ENCODE measurements at places on chromosomes 7 and 10.

GRCh38 chr10:117622471-117623184 lies 80.1 kb downstream of the EMX2 start:
- no peak for DNase-seq

- no peak for DNase-seq
Observed at GRCh38 chr7:70704831-70705346, 427.1 kb upstream of the GALNT17 start.

DNA sequence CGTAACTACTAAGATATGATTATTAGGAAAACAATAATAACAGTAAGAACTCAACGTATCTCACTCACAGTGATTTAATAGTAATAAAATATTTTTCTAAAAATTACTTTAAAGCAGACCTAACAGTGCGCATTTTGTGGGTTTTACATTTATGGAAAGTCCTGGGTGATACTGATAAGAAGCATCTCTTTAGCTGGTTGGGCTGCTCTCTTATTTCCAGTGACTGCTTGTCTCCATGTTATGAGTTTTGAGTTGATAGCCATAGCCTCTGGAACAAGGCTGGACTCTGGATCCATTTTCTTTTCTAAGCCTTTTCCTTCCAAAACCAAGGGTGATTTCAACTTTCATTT lies 29.5 kb upstream of the INHBA start:
- no peak for DNase-seq

GRCh38 chr7:159036916-159037605 lies 107.6 kb downstream of the VIPR2 start:
- DNase-seq, result no peak

DNA sequence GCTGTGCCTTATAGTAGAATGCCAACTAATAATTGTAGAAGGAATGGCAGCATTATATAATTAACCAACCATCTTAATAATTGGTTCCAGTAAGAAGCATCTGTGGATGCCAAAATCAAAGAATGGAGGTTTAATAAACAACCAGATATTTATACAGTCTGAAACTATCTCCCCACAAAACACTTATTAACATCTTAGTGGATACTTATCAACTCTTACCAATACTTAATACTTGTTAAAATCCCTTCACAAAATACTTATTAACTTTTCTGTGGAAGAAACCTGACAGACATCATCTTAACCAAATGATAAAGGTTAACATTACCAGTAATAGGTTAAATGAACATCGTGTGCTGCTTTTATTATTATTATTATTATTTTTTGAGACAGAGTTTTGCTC lies 29.1 kb upstream of the FAM107B start:
- no peak for DNase-seq

DNA sequence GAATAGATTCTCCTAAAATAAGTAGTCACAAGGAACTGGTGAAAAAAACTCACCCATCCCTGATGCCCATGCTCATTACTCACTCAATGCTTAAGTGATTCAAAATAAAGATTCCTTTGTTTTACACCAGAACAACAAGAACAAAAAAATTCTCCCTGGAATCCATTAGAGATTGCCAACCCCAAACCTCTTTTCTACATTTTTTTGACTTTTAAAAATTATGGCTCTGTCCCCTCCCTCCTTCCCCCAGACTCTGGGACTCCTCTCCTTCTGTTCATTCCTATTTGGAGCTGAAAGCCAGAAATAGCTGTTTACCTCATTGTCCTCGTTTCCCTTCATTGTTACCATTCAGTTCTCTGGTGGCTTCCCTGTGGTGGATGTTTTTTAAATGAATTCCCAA lies 63.2 kb upstream of the FHIP2A start:
- DNase-seq, result no peak

DNA sequence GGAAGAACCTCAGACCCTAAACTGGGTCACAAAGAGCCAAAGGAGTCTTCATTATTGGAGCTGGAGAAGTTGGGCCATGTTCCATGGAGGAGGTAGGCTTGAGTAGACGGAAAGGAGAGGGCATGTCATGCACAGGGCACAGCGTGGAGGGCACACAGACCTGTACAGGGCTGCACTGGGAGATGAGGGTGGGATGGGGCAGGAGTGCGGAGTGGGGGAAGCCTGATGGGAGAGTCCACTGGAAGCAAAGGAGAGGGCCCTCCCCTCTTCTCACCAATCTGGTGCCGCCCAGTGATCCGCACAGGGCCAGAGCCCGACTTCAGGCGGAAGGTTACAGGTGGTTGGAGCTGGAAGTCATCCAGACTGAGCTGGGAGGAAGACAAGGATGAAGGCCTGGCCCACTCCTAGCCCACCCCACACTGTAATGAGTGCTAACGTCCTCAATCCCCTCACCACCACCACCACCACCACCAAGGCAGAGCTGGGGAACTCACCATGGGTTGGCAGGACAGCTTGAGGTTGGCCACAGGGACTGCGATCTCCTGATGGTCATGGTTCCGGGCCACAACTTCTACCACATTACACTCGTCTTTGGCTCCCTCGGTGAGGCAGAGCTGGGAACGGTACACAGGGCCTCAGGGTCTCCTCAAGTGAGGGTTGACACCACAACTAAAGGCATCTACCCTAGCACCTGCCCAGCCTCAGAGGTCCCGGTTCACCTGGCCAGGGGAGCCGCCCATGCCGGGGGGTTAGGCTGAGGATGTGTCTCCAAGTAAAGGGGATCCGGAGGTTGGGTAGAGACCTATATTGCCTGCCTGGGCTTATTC lies 1.0 kb downstream of the NPM3 start:
- DNase-seq, result no peak

GRCh38 chr7:112538726-112539255 lies 58.0 kb downstream of the LSMEM1 start:
- DNase-seq, result no peak

DNA sequence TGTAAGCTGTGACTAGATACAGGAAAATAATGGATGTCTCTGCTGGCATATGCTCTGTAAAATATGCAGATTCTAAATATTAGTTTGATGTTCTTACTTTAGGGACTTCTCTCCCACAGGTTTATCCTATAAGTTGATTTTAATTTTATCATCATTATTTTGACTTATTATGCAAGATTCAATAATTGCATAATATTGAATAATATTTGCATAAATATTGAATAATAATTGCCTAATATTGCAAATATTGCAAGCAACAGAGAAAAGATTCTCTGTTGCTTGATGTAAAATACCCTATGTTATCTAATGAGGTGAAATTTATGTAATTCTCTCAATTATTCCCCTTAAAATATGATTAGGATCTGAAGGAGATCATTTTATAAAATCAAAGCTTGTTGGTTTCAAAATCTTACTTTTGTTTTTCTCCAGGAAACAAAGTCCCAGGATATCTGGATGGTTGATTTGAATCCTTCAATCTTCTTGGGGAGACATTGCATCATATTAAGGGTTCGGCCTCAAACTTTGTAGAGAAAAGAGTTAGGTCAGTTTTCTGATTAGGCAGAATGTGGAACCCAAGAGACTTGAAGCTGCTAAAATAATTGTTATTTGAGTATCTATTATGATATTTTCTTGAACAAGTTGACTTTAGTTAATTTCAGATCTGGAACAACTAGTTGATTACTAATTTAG lies 92.8 kb upstream of the MTPN start:
- DNase-seq, result no peak

DNA sequence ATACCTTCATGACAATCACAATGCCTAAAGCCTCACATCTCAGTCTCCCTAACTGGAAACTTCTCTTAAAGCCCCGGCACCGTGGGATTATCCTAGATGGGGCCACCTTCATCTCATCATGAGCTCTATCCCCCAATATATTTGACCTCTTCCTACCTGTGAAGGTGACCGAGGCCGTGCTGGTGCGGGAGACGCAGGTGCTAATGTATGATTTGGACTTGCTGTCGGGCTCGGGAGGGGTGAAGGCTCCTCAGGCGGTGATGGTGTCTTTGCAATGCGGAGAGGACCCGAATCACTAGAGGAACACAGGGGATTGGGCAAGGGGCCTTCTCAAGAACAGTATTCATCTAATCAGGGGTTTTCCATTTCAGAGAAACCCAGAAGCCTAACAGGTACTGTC lies 168.4 kb downstream of the AMPH start:
- no peak for DNase-seq

DNA sequence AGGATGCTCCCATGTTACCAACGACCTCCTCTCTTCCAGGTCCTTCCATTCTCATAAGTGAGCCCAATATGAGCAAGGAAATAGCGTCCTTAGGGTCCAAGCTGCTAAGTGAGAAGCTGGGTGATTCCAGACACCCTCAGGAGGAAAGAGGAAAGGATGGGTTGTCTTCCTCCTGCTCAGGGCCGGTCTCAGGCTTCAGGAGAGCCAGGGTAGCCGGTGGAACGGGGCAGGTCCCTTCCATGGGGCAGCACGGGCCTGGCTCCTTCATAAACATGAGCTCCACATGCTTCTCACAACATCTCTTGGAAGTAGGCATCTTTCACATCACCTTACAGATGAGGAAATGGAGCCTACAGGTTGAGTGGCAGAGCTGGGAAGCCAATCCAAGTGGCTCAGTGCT lies 12.7 kb downstream of the SLIT1 start:
- DNase-seq, result no peak

- no peak for DNase-seq
Observed at GRCh38 chr10:80530251-80530650, 7.5 kb upstream of the SH2D4B start.

- DNase-seq, result no peak
Observed at GRCh38 chr10:78893217-78893616, 175.5 kb upstream of the ZMIZ1 start.

GRCh38 chr7:1564603-1565022 lies 5.2 kb downstream of the PSMG3 start:
- DNase-seq, result no peak

GRCh38 chr10:22461891-22462290 lies 116.6 kb downstream of the SPAG6 start:
- no peak for DNase-seq

GRCh38 chr10:22003964-22004281 lies 393 bp upstream of the DNAJC1 start:
- no peak for DNase-seq

DNA sequence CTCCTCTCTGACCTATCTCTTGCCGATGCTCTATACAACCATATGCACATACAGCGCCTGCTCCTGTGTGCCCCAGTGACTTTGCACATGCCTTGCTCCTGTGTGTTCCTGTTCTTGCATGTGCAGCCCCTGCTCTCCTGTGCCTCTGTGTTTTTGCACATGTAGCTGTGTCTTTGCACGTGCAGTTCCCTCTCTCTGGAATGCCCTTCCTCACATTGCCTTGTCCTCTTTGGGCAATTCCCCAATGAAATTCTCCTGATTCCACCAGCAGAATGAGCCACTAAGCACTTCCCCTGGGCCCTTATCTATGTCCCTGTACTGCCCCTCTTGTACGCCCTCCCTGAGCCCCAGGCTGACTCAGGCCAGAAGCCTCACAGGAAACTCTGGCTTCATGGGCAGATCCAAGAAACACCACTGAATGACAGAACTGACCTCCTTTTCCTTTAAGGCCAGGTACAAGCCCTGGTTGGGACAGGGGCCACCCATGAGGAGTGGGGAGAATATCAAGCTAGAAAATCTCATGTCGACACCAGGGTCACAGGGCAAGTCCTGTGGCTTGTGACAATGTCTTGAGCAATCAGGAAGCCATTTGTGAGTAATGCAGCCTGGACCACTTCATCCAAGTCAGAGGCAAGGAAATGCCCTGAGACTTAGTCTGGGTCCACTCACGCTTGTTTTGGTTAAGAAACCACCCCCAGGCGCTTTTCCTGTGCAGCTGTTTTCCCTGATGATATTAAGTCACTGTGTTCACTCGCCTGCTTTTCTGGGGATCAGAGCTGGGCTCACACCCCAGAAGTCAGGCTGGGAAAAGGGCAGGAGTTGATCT lies 1.9 kb upstream of the ARHGAP22 start:
- no peak for DNase-seq

DNA sequence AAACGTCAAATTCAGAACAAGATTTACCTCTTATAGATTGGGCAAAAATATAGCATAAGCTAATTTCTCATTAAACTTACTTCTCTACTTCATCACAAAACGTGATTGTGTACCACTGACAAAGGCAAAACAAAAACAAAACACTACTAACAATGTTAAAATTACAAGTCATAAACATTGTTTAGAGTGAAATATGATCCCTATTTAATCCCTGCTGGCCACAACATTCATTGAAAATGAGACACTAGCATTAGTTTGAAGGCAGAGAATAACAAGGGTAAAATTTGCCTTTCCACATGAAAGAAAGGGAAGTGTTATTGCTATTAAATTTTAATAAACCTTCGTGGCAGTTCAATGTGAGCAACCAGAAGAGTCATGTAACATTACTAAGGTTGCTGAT lies 45.0 kb downstream of the SEMA3A start:
- DNase-seq, result no peak

All from glutamatergic neuron (in vitro differentiated cells).